ENCODE measurements at places on chromosomes 6 and 20. TPM values are rescaled to one million over a fixed set of nuclear protein-coding genes. Genes with fewer than 3 reads are reported as not detected.

DNA sequence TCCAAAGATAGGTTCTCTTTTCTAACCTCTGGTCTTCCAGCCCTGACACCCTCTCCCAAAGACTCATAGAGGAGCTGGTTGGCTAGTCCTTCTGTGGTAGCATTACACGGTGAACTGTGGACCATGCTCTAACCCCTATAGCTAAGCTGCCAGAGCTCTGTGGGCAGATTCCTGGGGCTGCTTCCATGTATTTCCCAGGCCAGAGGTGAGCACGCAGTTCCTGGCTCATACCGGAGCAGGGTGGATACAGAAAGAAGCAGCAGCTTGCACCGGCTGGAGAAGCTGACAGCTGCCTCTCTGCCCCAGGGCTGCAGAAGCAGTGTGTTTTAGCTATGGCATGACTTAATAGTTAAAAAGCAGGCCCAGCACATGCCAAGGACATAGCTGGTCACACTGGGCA lies 84.1 kb upstream of the FOXP4 start:
- no peak for DNase-seq

GRCh38 chr6:43635387-43636307 lies at the start of gene MAD2L1BP:
MAD2L1BP (plus strand) TSS chr6:43635840; CDS start chr6:43635876, 36 bp downstream.
- peak; percentile 91 for DNase-seq

RGS17 gene
- 0.67 TPM for total RNA-seq

- no peak for DNase-seq
These were observed 87.2 kb downstream of the PRND start for GRCh38 chr20:4808872-4809271.

GABRR1 gene
- total RNA-seq, result not detected

DNA sequence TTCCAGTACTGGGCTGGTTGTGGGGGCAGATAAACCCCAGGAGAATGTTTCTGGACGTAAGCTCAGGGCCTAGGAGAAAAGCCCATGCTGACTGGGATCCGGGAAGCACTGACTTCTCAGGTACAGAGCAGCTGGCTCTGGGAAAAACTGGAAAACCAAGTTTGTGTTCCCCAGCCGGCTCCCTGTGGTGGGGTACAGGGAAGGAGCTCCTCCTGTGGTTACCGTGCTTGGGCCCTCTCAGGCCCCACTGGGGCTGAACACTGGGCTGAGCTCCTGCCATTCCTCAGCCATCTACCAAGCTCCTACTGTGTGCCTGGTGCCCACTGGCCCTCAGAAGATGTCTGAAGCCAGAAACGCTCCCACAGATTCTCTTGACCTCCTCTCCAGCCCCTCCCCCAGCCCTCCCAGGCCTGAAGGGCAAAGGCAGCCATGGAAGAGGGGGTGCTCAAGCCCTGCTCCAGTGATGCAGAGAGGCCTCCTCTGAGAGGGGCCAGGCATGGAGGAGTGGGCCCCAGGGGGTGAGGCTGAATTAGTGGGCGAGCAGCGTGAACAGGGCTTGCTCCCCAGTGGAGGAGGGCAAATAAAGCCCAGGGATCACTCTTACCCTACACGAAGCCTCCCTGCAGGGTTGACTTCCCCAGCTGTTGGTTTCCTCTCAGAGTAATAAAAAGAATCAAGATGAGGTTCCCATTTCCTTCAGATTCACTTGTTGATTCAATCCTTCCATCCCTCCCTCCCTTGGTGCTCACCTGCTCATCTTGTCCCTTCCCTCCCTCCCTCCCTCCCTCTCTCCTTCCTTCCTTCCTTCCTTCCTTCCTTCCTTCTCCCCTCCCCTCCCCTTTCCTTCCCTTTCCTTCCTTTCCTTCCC lies 100.0 kb downstream of the VEGFA start:
- no peak for DNase-seq
